ENCODE measurements at places on chromosomes 7 and 10.

- DNase-seq = no peak
Observed at GRCh38 chr10:36789974-36790373, 335.4 kb upstream of the ANKRD30A start.

- DNase-seq = no peak
Observed at GRCh38 chr10:70666960-70667798, 5.1 kb upstream of the ADAMTS14 start.

DNA sequence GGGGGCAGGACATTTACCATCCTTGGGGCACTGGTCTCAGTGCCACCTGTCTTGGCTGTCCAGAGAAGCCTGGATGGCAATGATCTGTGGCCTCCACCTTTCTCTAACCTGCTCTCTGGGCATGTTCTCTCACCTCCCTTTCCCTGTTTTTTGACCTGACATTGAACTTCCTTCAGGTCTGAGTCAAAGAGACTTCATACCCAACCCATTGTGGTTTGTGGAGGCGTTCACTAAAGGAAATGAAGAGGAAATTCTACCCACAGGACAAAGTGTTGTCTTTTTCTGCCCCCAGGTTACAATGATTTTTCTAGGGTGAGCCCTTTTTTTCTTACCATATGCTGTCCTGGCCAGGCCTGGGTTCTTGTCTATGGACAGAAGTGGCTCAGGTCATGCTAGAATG lies 76.6 kb downstream of the CYP26A1 start:
- no peak for DNase-seq

- no peak for DNase-seq
Observed at GRCh38 chr7:147044941-147045340, 928.3 kb downstream of the CNTNAP2 start.

GRCh38 chr10:18683427-18683826 lies 24.2 kb downstream of the ARL5B start:
- DNase-seq = no peak

GRCh38 chr7:36058020-36058592 lies 94.9 kb upstream of the EEPD1 start:
- DNase-seq = no peak

DNA sequence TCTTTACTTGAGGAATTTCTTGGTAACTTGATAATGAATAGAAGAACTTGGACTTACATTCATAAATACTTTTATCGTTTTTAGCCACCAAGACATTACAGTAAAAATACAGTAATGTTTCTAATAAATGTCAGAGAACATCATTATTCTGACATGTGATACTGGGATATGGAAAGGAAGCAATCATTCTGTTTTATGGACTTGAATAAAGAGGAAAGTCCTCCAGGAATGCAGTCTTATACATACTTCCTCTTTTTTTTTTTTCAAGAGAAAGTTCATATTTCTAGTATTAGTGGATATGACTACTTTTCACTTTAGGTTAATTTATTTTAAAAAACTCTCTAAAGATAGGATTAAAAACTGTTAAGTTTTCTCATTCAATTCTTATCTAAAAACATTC lies 220.0 kb upstream of the SEMA3C start:
- DNase-seq = no peak

Data from SK-N-MC (cell line).